Left ventricle myocardium superior (tissue), 1 donor: ENCODE measurements at places on chromosomes 2 and 18. TPM values are rescaled to one million over a fixed set of nuclear protein-coding genes. Genes with fewer than 3 reads are reported as not detected.

PIEZO2 gene
- total RNA-seq, result 1.1 TPM

HTR2B gene
- total RNA-seq, result 0.50 TPM

UGT1A5 gene
- total RNA-seq, result not detected

NR4A2 gene
- 1.4 TPM for total RNA-seq

SH2D6 gene
- not detected for total RNA-seq

EFR3B gene
- total RNA-seq, result 4.2 TPM

TUBA3E gene
- total RNA-seq, result 60.2 TPM

INO80C gene
- total RNA-seq, result 24.9 TPM

C2orf80 gene
- total RNA-seq, result not detected

CDH19 gene
- total RNA-seq, result 12.1 TPM

RFX8 gene
- total RNA-seq, result not detected

SNED1 gene
- total RNA-seq, result 7.4 TPM

SIX2 gene
- total RNA-seq, result 0.40 TPM
